Suppressor macrophage treated with lipopolysaccharide for 4 hours (primary cell): ENCODE measurements at places on chromosomes 4 and X.

- DNase-seq: no peak
Observed at GRCh38 chr4:144685911-144686310, 40.0 kb downstream of the HHIP start.

DNA sequence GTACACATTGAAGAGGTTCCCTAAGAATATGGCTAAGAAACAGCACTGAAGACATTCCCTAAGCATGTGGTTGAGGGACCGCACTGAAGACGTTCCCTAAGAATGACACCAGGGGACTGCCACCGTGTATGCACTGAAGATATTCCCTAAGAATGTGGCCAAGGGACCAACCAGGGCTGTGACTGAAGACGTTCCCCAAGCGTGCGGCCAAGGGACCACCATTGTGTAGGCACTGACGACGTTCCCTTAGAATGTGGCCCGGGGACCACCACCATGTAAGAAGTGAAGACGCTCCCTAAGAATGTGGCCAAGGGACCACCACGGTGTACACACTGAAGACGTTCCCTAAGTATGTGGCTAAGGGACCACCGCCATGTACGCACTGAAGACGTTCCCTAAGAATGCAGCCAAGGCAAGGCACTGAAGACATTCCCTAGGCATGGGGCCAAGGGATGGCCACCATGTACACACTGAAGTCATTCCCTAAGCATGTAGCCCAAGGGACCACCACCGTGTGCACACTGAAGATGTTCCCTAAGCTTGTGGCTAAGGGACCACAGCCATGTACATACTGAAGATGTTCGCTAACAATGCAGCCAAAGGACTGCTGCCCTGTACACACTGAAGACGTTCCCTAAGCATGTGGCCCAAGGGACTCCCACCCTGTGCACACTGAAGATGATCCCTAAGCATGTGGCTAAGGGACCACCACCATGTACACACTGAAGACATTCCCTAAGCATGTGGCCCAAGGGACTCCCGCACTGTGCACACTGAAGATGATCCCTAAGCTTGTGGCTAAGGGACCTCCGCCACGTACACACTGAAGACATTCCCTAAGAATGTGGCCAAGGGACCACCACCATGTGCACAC, 22.0 kb downstream of the DHRSX start:
- DNase-seq: no peak

DNA sequence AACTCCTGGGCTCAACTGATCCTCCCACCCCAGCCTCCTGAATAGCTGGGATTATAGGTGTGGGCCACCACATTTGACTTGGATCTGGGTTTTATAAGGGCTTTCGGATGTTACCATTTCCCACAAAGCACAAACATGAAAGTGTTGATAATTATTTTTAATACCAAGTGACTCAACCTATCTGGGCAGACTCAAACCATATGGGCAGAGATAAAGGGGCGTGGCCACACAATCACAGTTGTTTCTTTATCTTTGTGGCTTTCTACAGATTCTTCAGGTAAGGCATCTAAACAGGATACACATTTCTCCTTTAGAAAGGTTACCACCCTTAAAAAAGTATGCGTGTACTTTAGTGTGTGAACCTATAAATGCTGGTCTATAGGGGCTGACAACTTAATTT, 122.5 kb downstream of the ZNF827 start:
- DNase-seq: no peak

GRCh38 chr4:147139455-147140198, 194.0 kb upstream of the TTC29 start:
- DNase-seq: no peak

- no peak for DNase-seq
Observed at GRCh38 chr4:151530783-151531182, 121.8 kb downstream of the FHIP1A start.

GRCh38 chr4:66575008-66575696, 904.9 kb upstream of the EPHA5 start:
- DNase-seq: no peak

GRCh38 chrX:115178473-115178872, 10.7 kb upstream of the RBMXL3 start:
- DNase-seq: no peak

- DNase-seq: no peak
Observed at GRCh38 chrX:78650906-78651437, 8.2 kb downstream of the RTL3 start.

- no peak for DNase-seq
Observed at GRCh38 chr4:144499777-144500176, 146.2 kb upstream of the HHIP start.

DNA sequence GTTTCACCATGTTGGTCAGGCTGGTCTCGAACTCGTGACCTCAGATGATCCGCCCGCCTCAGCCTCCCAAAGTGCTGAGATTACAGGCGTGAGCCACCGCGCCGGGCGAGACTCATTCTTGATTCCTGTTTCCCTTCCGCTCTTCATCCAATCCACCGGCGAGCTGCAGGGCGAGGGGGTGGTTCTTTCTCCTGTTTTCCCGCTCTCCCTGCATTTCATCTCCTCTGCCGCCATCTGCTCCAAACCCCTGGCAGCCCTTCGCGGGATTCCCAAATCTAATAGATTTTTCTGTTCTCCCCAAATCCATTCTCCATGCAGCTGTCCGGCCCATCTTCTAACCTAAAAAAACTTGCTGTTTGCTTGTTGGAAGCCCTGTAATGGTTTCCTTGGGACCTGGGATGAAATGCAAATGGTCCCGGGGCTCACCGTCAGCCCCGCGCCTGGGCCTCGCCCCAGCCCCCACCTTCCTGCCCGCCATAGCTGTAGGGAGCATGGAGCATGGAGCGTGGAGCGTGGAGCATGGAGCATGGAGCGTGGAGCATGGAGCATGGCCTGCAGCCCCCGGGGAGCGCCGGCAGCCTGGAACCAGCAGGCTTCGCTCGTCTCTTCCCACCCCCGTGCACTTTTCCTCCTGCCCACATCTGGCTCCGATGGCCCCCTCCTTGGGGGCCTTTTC, 1.1 kb downstream of the ZFP42 start:
- DNase-seq: no peak

- peak; percentile 23 for DNase-seq
Observed at GRCh38 chrX:56995271-56995994, at the start of gene SPIN3. SPIN3 (minus strand) TSS chrX:56995541; CDS start chrX:56994947, 594 bp downstream.

DNA sequence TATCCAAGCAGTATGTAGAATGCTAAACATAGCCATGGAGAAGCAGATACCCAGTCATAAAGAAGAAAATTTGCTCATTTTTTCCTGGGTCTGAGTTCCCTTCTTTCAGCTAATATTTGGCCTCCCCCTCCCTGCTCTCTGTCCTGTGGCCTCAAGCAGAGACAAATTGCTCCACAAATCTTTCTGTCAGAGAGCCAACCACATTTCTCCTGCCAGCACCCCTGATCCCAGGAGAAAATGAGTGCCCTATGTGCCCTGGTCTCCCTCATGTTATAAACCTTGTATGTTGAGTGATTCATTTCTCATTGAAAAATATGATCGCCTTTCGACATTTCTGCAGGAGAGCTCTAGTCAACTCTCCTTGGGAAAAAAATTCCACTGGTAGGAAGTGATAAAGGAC, 82.0 kb downstream of the TMEM156 start:
- no peak for DNase-seq

- DNase-seq: no peak
Observed at GRCh38 chr4:56737666-56738065, 56.6 kb upstream of the HOPX start.

GRCh38 chr4:107497054-107497453, 223.0 kb downstream of the PAPSS1 start:
- DNase-seq: no peak
